NCI-H510A (cell line): ENCODE measurements at places on chromosomes 1 and 21.

GRCh38 chr1:55188909-55189308 is 26.3 kb downstream of the USP24 start:
- DNase-seq: no peak

GRCh38 chr21:45064618-45065399 is 9.6 kb upstream of the ADARB1 start:
- no peak for DNase-seq

DNA sequence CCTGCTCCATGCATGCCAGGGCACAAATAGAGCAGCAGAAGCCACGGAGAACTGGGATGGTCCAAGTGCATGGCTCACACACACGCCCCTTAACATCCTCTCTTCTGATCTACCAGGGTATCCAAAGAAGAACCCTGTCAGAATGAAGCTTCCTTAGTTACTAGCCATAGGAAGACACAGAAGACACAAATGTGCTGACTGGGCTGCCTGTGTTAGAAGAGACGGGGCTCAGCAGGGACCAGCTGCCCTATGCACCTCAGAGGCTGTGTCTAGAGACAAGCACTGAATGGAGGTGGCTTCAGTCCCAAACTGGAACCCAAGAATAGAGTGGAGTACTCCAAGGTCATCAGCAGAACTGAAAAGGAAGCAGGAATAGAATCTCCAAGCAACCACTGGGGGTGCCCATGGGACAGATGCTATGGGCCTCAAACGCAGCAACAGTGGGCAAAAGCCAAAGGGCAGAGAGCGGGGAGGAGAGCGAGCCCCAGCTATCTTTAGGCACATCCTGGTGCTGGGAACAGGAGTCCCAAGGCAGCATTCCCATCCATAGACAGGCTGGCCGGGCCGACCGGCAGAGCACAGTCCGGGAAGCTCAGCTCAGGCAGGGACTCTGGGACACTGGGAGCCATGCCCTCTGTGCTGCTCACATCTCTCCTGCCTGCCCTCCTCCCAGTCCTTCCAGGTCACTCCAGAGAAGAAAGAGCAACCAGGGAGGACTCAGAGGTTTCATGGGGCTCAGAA is 9.5 kb downstream of the SLC6A9 start:
- no peak for DNase-seq

GRCh38 chr1:162908236-162908635 is 47.3 kb upstream of the CCDC190 start:
- no peak for DNase-seq

- no peak for DNase-seq
Measured at GRCh38 chr1:27690183-27690582, 18.2 kb upstream of the IFI6 start.

- no peak for DNase-seq
Measured at GRCh38 chr1:207999274-207999915, 88.5 kb upstream of the CD34 start.

GRCh38 chr1:45968941-45969666 is 163.3 kb downstream of the PIK3R3 start:
- no peak for DNase-seq

DNA sequence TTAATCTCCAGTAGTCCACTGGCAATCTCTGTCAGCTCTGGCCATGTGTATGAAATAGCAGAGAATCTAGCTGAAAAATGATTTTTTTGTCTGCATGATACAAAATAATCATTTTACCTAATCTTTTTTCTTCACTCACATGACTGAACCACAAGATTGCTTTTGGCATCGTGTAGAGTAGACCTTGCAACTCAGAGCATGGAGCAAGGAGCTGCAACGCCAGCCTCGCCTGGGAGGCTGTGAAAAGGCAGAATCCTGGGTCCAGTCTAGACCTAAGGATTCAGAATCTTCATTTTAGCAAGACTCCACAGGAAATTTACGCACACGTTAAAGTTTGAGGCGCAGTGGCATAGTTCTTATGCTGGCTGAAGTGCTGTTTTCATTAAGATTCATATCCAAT is 40.2 kb downstream of the TOMM20 start:
- no peak for DNase-seq

DNA sequence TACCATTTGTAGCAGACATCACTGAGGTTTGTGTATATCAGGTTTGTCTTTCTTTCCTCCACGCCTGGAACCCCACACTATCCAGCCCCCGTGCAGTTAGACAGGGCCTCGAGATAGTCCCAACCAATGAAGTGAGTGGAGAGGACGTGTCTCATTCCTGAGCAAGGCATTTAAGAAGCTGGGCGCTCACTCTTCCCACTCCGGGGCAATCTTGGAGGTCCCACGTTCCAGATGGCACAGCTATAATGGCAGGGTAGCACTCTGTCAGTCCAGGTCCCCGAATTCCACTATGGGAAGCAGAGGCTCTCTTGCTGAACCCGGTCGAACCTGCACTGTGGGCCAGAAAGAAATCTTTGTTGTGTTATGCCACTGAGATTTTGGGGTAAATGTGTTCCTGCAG is 57.3 kb upstream of the CSF3R start:
- no peak for DNase-seq

GRCh38 chr1:149995927-149996326 is 14.6 kb downstream of the OTUD7B start:
- DNase-seq: no peak

DNA sequence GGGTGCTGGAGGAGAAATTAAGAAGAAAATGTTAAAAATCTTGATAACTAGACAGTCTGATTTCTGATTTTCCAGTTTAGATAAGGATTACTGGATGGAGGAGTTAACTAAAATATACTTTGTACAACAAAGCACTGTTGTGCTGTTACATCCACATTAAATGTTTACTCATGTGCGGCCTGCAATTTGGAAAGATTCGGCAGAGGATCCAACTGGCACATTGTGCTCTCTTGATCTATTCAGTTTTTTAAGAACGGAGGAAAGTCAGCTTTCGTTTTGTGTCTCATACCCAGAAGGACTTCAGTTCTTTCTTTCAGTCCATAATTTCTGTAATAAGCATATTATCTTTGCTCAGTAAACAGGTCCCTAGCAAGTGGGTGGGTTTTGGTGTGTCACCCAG is 52.5 kb downstream of the UCK2 start:
- no peak for DNase-seq

DNA sequence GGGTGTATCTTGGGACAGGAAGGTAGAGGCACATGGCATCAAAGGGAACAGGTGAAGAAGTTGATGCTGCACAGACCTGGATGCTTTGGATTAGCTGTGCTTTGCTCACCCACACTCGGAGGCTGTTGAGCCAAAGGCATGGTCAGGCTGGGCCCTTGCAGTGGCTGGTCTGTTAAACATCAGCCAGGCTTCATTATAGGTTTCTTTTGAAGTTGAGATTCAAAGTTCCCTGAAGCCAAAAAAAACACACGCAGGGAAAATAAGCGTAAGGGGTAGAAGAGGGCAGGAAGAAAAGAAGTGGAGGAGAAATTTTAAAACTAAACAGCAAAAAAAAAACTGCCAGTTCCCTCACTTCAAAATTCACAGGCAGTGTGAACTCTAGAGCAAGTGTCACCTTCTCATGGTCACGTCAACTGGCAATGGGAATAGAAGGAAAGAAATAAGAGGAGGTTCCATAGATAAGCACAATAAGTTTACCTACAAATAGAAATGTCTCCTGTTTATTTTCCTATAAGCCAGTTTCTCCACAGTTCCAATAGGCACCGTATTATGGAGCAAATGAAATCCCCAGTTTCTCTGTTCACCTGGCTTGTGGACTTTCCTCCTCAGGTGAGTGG is 139.5 kb downstream of the PAPPA2 start:
- no peak for DNase-seq

DNA sequence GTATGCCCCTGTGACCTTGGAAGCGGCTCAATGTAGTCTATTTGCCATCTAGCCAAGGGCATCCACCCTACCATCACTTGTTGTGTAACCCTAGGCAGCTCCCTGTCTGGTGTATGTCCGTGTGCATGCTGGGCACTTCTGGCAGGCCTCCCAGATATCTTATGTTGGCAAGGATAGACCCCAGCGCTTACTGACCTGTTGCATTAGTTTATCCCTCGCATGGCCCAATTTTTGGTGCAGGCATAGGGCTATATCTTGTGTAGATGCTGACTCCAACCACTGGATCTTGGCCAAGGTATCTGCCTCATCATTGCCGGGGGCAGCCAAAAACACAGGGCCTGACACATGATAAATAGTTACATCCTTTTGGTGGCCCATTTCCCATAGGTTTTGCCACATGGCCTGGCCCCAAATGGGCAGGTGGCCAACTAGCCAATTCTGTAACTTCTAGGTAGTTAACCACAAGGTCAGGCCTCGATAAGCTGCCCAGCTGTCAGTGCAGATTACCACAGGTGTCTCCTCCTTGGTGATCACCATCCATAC is 14.0 kb upstream of the TBX19 start:
- DNase-seq: no peak

DNA sequence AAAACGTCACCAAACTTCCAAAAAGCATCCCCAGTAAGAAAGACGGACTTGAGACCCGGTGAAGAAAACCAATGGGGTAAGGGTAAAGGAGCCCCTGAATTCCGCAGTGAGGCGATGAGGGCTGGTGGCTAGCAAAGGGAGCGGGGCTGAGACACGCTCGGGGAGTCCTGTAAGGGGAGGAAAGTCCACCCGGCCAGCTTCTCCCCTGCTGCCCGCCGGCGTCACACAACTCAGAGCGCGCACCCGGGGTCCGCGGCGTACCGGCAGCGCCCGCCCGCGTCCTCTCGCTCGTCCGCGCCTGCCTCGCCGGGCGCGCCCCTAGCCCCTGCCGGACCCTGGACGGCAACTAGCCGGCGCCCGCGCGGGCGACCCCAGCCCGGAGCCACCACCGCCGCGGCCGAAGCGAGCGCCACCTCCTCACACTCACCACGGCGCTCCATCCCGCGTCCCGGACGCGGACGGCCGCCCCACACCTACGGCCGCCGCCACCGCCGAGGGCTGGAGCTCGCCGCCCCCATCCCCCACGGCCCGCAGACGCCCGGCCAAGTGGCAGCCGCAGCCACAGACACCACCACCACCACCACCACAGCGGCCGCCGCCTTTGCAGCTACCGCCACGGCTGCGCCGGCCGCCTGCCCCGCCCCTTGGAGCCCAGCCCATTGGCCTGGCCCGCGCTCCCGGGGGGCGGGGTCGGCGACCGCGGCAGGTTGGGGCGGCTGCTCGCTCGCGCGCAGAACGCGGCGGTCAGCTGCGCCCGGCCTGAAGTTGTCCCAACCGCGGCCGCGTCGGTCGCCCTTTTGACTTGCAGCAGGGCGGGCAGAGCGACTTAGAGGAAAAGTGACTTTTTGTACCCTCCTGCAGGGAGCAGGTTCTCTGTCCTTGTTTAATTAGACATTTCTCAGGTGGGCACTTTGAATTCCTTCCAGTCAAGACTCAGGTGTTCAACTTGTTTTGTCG is 10.0 kb upstream of the ARHGAP29 start:
- DNase-seq: peak; percentile 80

DNA sequence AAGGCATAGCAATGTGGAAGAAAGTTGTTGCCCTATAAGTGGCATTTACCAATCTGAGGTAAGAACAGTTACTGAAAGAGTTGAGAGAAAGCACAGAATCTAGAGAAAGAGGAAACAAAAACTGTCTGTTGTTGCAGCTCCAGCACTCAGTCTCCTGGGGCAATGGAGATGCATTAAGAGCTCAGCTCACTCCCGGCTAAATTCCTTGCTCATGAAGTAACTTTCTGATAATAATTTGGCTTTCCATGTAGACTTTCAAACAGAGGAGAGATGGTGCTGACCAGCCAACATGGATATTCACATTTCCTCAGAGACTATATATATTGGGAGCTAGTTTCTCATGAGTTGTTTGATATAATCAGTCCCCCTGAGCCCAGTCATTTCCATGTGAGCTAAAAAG is 135.3 kb downstream of the GDAP2 start:
- no peak for DNase-seq

DNA sequence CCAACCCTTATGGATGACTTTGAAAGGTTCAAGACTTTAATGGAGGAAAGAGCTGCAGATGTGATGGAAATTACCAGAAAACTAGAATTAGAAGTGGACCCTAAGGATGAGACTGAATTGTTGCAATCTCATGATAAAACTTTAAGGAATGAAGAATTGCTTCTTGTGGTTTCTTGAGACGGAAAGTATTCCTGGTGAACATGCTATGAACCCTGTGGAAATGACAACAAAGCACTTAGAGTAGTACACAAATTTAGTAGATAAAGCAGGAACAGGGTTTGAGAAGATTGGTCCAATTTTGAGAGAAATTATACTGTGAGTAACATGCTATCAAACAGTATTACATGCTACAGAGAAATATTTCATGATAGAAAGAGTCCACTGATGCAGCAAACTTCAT is 215.4 kb downstream of the OMA1 start:
- DNase-seq: no peak

DNA sequence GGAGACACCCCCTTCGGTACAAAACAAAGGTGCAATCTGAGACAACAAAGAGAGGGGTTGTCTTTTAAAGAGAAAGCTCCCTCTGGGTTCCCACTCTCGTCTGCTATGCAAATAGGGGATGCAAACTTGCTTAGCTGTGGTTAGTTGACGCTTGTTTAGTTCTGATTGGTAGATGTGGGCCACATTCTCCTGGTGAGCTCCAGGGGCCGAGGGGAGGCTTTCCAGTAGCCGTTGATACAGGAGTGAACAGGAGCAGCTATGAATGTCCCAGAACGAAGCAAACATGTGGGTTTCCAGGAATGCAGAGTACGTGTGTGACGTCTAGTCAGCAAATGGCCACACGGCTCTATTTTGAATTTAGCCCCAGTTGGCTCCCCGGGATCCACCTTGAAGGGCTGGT is 14.7 kb downstream of the TFF2 start:
- DNase-seq: no peak

DNA sequence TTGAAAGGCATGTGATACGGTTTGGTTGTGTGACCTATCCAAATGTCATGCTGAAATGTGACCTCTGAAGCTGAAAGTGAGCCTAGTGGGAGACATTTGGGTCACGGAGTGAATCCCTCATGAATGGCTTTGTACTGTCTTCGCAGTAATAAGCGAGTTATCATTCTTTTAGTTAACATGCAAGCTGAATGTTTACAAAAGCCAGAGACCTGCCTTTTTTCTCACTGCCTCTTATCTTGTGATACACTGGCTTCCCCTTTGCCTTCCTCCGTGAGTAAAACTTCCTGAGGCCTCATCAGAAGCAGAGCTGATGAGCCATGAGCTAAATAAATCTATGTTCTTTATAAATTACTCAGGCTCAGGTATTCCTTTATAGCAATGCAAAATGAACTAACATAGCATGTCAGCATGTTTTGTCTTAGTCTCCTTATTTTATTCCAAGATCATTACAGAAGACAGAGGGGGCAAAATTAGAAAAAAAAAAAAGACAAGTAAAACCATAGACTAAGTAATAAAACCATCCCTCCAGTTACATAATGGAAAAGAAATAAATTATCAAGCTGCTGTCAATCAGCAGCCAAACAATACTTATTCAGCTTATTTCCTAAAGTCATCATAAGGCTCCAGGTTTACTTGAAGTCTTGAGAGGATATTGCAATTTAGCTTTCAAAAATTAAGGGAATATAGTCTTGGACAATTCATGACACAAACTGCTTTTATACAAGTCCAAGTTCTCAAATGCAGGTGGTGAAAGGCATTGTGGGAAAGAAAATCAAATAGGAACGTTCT is 12.1 kb downstream of the RGS18 start:
- no peak for DNase-seq

GRCh38 chr21:17784604-17785402 is 34.4 kb downstream of the C21orf91 start:
- DNase-seq: no peak

GRCh38 chr1:8145545-8146202 is 119.6 kb upstream of the ERRFI1 start:
- no peak for DNase-seq
